IMR-90 (cell line): ENCODE measurements at places on chromosomes 2 and 18. TPM values are rescaled to one million over a fixed set of nuclear protein-coding genes. Genes with fewer than 3 reads are reported as not detected.

- H3K27ac ChIP-seq = peak overlapping the region; percentile 84; the same call in 1 of the 2 replicates
- peaks cover 4% of the 10 kb centered on the region; the same call in 1 of the 2 replicates for H3K36me3 ChIP-seq
- DNase-seq = peak; percentile 63
- no peak overlapping the region for H3K4me3 ChIP-seq
- no peaks in the 10 kb centered on the region for H3K27me3 ChIP-seq
- peaks cover 13% of the 10 kb centered on the region for H3K4me1 ChIP-seq
Measured at GRCh38 chr2:222943820-222944219, 83.0 kb downstream of the ACSL3 start.

GRCh38 chr2:65177751-65178442 lies 48.0 kb upstream of the RAB1A start:
- no peak overlapping the region for H3K4me3 ChIP-seq
- peaks cover 9% of the 10 kb centered on the region for H3K27me3 ChIP-seq
- H3K36me3 ChIP-seq = no peaks in the 10 kb centered on the region
- no peak for DNase-seq

GRCh38 chr2:168814939-168815907 lies 12.8 kb downstream of the NOSTRIN start:
- H3K36me3 ChIP-seq = no peaks in the 10 kb centered on the region
- H3K27me3 ChIP-seq = no peaks in the 10 kb centered on the region
- no peak overlapping the region for H3K27ac ChIP-seq

Gene HK2
- total RNA-seq = 17.4 and 17.8 TPM in 2 replicates

DNA sequence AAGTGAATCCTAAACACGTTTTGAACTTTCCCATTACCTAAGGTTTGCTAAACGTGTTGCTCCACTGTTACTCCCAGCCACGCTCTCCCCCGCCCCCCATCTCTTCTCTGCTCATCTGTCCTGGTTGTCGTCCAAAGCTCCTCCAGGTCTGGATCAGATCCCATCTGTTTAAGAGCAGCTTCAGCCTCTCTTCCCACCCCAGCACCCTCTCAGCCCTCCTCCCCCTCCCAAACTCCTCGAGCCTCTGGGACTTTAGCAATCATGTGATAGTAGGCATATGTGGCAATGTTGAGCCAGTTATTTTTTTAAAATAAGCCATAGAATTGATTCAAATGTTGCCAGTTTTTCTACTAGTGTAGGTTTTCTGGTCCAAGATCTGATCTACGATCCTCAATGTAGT lies 20.0 kb upstream of the LPIN1 start:
- H3K36me3 ChIP-seq = no peaks in the 10 kb centered on the region
- H3K27me3 ChIP-seq = peaks cover 61% of the 10 kb centered on the region
- no peak overlapping the region for H3K27ac ChIP-seq
- DNase-seq = no peak
- peaks cover 2% of the 10 kb centered on the region; the same call in 1 of the 2 replicates for H3K4me1 ChIP-seq

- no peak overlapping the region for H3K4me3 ChIP-seq
- peak overlapping the region; percentile 46; the same call in 1 of the 2 replicates for H3K27ac ChIP-seq
- peaks cover 19% of the 10 kb centered on the region for H3K4me1 ChIP-seq
- DNase-seq = peak; percentile 86
Measured at GRCh38 chr2:20378891-20379519, 28.4 kb upstream of the PUM2 start.

Gene PRKD3
- total RNA-seq = 46.4 and 47.5 TPM in 2 replicates

GRCh38 chr2:19312949-19313348 lies 45.5 kb downstream of the OSR1 start:
- peaks cover 2% of the 10 kb centered on the region; the same call in 1 of the 2 replicates for H3K4me1 ChIP-seq
- no peak overlapping the region for H3K4me3 ChIP-seq
- H3K36me3 ChIP-seq = no peaks in the 10 kb centered on the region
- H3K27ac ChIP-seq = no peak overlapping the region
- DNase-seq = peak; percentile 56

GRCh38 chr2:235244255-235245220 lies 249.3 kb upstream of the AGAP1 start:
- no peak overlapping the region for H3K27ac ChIP-seq
- H3K36me3 ChIP-seq = no peaks in the 10 kb centered on the region
- DNase-seq = peak; percentile 15
- no peak overlapping the region for H3K4me3 ChIP-seq
- peaks cover 22% of the 10 kb centered on the region for H3K27me3 ChIP-seq
- no peaks in the 10 kb centered on the region for H3K4me1 ChIP-seq

GRCh38 chr2:45083175-45083574 lies 73.9 kb upstream of the SIX2 start:
- H3K27ac ChIP-seq = no peak overlapping the region
- H3K36me3 ChIP-seq = no peaks in the 10 kb centered on the region
- H3K4me1 ChIP-seq = no peaks in the 10 kb centered on the region
- H3K27me3 ChIP-seq = peaks cover 14% of the 10 kb centered on the region
- no peak for DNase-seq
- H3K4me3 ChIP-seq = no peak overlapping the region

DNA sequence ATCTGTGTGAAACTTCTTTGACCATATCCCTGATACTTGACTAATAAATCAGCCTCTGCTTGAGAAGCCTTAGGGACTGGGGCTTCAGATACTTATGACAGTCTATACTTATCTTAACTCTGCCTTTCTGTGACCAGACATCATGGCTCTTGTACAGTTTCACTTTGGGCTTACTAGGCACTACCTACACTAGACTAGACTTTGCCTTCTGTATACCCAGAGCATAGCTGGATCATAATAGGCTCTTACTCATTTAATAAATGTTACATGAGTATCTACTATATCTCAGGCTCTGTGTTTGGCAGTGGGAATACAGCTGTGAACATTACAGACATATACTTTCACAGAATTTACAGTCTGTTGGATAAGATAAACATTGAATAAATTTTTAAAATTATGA lies 9.0 kb downstream of the UGP2 start:
- peaks cover 13% of the 10 kb centered on the region for H3K4me1 ChIP-seq
- no peaks in the 10 kb centered on the region for H3K27me3 ChIP-seq
- no peak for DNase-seq
- H3K4me3 ChIP-seq = no peak overlapping the region
- 0 out of 2 replicates have a peak, but pooled peaks cover 1% of the 10 kb centered on the region for H3K36me3 ChIP-seq

Gene NMUR1
- total RNA-seq = not detected in 2 replicates

DNA sequence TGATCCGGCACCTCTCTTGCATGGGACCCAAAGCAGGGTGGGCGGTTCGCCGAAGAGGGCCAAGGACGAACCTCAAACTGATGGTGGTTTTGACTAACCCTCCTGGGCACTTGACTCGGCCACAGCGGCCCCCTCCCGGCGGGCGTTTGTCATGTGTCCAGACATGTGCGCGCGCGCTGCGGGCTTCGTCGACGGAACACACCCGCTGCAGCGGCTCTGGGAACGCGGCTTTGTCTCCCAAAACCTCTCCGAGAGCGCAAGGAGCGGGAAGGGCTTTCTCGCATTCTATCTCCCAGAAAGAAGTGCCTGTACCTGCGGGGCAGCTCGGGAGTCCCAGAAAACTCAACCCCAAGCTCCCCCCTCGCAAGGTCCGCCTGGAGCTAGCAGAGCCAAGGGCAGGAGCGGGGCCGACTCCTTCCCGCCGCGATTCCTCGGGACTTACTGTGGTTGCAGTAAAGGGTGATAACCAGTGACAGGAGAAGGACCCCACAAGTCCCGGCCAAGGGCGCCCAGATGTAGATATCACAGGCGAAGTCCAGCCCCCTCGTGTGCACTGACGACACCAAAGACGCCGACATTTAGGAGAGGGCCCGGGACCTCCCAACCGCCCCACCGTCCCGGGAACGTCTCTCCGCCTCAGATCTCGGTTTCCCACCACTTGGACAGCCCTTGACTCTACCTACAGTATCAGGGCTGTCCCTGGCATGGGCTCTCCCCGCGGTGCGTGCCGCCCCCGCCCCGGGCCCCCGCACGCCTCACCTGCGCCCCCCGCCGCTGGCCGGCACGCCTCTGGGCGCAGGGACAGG lies 1.6 kb downstream of the CD8A start:
- no peak for DNase-seq
- H3K27me3 ChIP-seq = peaks cover 74% of the 10 kb centered on the region
- no peaks in the 10 kb centered on the region for H3K36me3 ChIP-seq
- H3K27ac ChIP-seq = no peak overlapping the region

DNA sequence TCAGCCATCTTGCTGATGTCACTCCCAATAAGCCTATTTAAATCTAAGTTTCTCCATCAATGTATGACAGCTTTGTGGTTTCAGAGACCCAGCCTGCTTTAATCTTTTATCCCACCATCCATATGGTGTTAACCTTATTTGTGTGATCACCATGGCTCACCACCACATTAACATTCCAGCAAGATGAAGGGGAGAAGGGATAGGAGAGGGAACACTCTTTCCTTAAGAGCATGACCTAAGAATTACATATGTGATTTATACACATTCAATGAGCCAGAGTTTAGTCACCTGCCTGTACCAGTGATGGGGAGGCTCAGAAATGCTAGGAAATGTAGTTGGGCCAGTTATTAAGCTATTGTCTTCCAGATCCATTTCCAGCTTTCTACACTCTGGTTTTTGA lies 44.5 kb upstream of the CHN1 start:
- H3K4me3 ChIP-seq = no peak overlapping the region
- no peaks in the 10 kb centered on the region for H3K36me3 ChIP-seq
- peak; percentile 65 for DNase-seq
- H3K27me3 ChIP-seq = no peaks in the 10 kb centered on the region

Gene CHRNG
- not detected in 2 replicates for total RNA-seq

DNA sequence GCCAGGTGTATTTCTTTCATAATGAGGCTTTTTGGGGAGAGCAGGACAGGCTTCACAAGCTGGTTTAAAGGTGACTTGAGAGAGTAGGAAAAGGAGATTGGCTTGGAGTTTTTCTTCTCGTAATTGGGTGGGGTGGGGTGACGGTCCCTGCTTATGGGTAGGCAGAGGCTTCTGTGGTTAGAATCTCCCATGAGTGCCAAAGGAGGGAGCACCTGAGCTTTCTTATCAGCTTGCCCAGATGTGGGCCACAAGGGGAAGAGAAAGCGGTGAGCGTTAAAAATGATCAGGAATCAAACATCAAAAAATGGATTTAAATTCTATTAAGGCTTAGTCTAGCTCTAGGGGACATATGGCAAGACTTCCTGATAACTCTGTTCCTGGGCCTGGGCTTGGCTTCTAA lies 9.7 kb upstream of the PNPT1 start:
- H3K4me3 ChIP-seq = no peak overlapping the region
- H3K36me3 ChIP-seq = no peaks in the 10 kb centered on the region
- no peak overlapping the region for H3K27ac ChIP-seq
- no peak for DNase-seq
- peaks cover 26% of the 10 kb centered on the region for H3K27me3 ChIP-seq

Gene UGT1A5
- total RNA-seq = not detected in 2 replicates

GRCh38 chr2:75375646-75376582 lies 176.6 kb upstream of the TACR1 start:
- peak; percentile 19 for DNase-seq
- no peak overlapping the region for H3K4me3 ChIP-seq
- no peaks in the 10 kb centered on the region; the same call in 1 of the 2 replicates for H3K27me3 ChIP-seq
- H3K4me1 ChIP-seq = no peaks in the 10 kb centered on the region
- H3K27ac ChIP-seq = no peak overlapping the region
- H3K36me3 ChIP-seq = no peaks in the 10 kb centered on the region

Gene HOXD4
- total RNA-seq = not detected in 2 replicates

DNA sequence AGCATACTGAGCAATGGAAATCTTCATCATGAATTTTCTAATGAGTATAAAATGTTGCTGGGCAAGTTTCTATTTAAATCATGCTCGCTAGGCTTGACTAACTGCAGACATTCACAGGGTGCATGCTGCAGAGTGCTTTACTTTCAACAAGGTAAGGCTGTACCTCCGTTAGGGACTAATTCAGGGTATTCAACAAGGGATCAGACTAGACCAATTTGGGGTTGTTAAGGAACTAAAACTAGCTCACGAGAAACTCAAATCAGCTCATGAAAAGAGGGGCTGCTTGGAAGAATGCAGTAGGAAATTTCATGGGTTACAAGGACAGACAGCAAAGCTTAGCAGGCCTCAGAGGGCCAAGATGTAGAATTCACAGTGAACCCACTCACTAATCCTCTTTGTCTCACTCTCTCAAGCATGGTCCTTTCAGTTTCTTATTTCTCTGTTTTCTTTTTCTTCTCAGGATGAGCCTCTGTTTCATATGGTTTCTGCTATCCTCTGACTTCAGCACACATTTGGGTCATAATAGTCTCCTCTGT lies 2.2 kb downstream of the MYO3B start:
- no peak overlapping the region for H3K27ac ChIP-seq
- no peaks in the 10 kb centered on the region for H3K27me3 ChIP-seq
- no peaks in the 10 kb centered on the region for H3K36me3 ChIP-seq
- DNase-seq = no peak
- peaks cover 2% of the 10 kb centered on the region; the same call in 1 of the 2 replicates for H3K4me1 ChIP-seq

Gene GALR1
- not detected in 2 replicates for total RNA-seq

DNA sequence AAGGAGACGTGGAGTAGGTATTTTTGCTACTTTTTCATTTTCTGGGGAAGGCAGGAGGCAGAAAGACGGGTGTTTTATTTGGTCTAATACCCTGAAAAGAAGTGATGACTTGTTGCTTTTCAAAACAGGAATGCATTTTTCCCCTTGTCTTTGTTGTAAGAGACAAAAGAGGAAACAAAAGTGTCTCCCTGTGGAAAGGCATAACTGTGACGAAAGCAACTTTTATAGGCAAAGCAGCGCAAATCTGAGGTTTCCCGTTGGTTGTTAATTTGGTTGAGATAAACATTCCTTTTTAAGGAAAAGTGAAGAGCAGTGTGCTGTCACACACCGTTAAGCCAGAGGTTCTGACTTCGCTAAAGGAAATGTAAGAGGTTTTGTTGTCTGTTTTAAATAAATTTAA lies 3.4 kb downstream of the FZD7 start:
- H3K4me3 ChIP-seq = peak overlapping the region; percentile 94
- peak overlapping the region; percentile 94 for H3K27ac ChIP-seq
- DNase-seq = peak; percentile 63
- peaks cover 11% of the 10 kb centered on the region for H3K4me1 ChIP-seq
- H3K36me3 ChIP-seq = peaks cover 36% of the 10 kb centered on the region

- peak; percentile 88 for DNase-seq
- H3K27ac ChIP-seq = no peak overlapping the region
- peak overlapping the region; percentile 43 for H3K4me3 ChIP-seq
- peaks cover 6% of the 10 kb centered on the region; the same call in 1 of the 2 replicates for H3K4me1 ChIP-seq
- peaks cover 11% of the 10 kb centered on the region for H3K27me3 ChIP-seq
Measured at GRCh38 chr2:64330281-64331113, 123.5 kb upstream of the LGALSL start.

Gene CDH2
- total RNA-seq = 105 and 111 TPM in 2 replicates

Gene ALK
- not detected in 2 replicates for total RNA-seq

- no peak for DNase-seq
- no peak overlapping the region for H3K4me3 ChIP-seq
- H3K27ac ChIP-seq = no peak overlapping the region
- H3K4me1 ChIP-seq = peaks cover 16% of the 10 kb centered on the region
- H3K27me3 ChIP-seq = peaks cover 2% of the 10 kb centered on the region
Measured at GRCh38 chr2:219204425-219205164, 2.0 kb upstream of the ZFAND2B start.

Gene INHBB
- total RNA-seq = 0.18 and 0.28 TPM in 2 replicates

Gene ADI1
- 43.2 and 49.7 TPM in 2 replicates for total RNA-seq

Gene VPS4B
- total RNA-seq = 31.5 and 41.1 TPM in 2 replicates

DNA sequence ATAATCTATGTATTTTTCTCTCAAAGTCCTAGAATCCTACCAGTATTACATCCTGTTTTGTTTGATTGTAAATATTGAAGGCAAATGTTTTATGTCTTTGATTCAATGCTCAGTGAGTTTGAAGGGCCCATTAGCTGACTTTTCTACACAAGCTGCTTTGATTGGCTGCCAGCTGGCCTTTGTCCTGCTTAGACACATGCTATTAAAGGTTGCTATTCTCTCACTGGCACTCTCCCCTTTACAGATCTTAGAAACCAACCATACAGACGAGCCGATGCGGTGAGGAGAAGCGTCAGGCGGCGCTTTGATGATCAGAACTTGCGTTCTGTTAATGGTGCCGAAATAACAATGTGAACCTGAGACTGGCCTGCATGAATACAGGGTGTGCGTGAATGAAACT lies 69.7 kb downstream of the PRPF40A start:
- peaks cover 3% of the 10 kb centered on the region; the same call in 1 of the 2 replicates for H3K4me1 ChIP-seq
- DNase-seq = peak; percentile 49
- H3K36me3 ChIP-seq = peaks cover 4% of the 10 kb centered on the region
- no peaks in the 10 kb centered on the region for H3K27me3 ChIP-seq
